ENCODE measurements at places on chromosomes 11 and 22. TPM values are rescaled to one million over a fixed set of nuclear protein-coding genes. Genes with fewer than 3 reads are reported as not detected.
A peak's percentile ranks its signal among the peaks of the same experiment; 100 is the strongest.

GRCh38 chr11:88357323-88358039, 19.9 kb upstream of the CTSC start:
- H3K27ac ChIP-seq, result peak overlapping the region; percentile 17
- no peaks in the 10 kb centered on the region for H3K27me3 ChIP-seq
- H3K4me3 ChIP-seq, result no peak overlapping the region
- H3K4me1 ChIP-seq, result no peaks in the 10 kb centered on the region
- no peak for DNase-seq

GRCh38 chr11:37527545-37527944, 929.5 kb upstream of the RAG2 start:
- no peak for DNase-seq
- no peaks in the 10 kb centered on the region for H3K36me3 ChIP-seq
- H3K4me3 ChIP-seq, result no peak overlapping the region

DNA sequence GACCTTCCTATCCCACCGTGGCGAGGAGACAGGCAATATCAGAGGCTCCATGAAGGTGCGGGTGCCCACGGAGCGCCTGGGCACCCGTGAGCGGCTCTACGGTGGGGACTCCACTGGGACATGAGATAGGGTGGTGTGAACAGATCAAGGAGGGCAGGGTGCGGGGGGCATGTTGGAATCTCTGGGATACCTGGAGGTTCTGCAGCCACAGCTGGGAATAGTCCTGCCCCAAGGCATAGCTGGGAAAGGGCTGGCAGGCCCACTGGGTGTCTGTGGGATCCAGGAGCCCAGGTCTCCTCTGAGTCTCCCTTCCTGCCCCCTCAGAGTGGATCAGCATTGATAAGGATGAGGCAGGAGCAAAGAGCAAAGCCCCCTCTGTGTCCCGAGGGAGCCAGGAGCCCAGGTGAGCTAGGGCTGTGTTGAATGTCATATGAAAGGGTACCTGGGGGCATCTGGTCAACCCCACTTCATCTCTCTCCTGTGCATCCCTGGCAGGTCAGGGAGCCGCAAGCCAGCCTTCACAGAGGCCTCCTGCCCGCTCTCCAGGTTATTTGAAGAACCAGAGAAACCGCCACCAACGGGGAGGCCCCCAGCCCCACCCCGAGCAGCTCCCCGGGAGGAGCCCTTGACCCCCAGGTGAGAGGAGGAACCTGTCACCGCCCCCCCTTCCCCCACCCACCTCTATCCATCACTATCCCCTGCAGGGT, 8.5 kb downstream of the PHOX2A start:
- no peaks in the 10 kb centered on the region for H3K36me3 ChIP-seq
- peaks cover under 1% of the 10 kb centered on the region for H3K27me3 ChIP-seq
- no peak overlapping the region for H3K4me3 ChIP-seq

DNA sequence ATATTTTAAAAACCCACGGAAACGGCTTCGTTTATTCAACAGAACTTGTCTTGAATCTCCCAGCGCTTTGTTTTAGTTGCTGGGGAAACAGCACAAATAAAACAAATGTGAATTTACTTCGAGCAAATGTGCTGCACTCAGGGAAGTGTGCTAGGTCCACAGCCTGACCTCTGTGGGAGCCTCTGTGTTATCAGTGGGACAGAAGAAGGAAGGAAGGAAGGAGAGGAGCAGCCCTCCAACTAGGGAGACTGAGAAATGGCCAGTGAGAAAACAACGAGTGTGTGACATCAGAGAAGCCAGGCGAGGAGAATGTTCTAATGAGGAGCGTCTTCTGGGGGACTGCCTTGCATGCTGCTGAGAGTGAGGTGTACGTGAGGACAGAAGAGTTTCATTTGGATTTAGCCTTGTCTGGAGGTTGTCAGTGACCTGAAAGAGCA, 42.7 kb downstream of the PPP6R3 start:
- no peaks in the 10 kb centered on the region for H3K36me3 ChIP-seq
- DNase-seq, result peak; percentile 21
- H3K4me1 ChIP-seq, result peaks cover 100% of the 10 kb centered on the region
- no peak overlapping the region for H3K27ac ChIP-seq
- H3K27me3 ChIP-seq, result no peaks in the 10 kb centered on the region
- H3K4me3 ChIP-seq, result no peak overlapping the region

DNA sequence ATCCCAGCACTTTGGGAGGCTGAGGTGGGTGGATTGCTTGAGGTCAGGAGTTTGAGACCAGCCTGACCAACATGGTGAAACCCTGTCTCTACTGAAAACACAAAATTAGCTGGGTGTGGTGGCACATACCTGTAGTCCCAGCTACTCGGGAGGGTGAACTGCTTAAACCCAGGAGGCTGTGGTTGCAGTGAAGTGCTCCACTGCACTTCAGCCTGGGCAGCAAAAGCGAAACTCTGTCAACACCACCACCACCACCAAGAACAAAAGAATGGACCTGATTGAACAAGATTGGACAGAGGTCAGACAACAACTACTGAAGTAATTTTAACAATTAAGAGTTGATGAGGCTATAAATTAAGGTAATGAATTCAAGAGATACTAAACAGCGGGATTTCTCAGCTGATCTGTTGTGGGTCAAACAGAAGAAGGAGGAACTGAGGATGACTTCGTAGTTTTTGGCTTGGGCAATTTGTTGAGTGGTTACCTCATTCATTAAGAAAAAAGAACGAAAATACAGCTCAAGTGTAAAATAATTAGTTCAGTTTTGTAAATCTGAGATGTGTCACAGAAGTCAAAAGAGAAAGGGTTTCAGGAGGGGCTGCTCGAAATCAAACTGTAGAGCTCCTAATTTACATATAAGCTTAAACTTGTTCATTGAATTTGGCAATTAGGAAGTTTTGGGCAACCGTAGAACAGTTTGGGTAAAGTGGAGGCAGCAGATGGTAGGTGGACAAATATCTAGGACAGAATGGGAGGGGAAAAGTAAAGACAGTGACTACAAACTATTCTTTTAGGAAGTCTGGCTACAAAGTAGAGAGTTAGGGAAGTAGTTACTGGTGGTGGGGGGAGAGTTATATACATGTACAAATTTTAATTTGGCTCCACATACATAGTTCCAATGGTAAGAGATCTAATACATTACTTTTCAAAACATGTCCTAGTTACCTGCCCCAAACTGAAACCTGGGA, 4.5 kb downstream of the IL18 start:
- H3K4me1 ChIP-seq, result no peaks in the 10 kb centered on the region
- H3K27ac ChIP-seq, result no peak overlapping the region
- DNase-seq, result no peak
- no peaks in the 10 kb centered on the region for H3K36me3 ChIP-seq
- H3K4me3 ChIP-seq, result no peak overlapping the region
- H3K27me3 ChIP-seq, result no peaks in the 10 kb centered on the region

GRCh38 chr11:91825777-91826176, 398.8 kb upstream of the FAT3 start:
- H3K4me1 ChIP-seq, result no peaks in the 10 kb centered on the region
- H3K36me3 ChIP-seq, result no peaks in the 10 kb centered on the region
- H3K27ac ChIP-seq, result no peak overlapping the region
- H3K27me3 ChIP-seq, result no peaks in the 10 kb centered on the region
- no peak overlapping the region for H3K4me3 ChIP-seq

DNA sequence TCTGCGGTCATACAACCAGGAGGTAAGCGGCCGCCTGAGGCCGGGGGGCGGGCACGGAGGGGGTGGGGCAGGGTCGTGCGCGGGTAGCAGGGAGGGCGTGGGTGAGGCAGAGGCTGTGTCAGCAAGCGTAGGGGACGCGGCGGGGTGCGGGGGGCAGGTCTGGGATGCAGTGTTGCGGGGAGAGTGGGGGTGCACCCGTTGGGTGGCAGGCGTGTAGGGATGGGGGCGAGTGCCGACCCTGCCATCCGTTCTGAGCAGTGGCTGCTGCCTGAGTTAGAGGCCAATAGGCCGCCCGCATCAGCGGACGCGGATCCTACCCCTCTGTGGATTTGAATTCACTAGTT, 1.4 kb downstream of the RIC8A start:
- H3K4me3 ChIP-seq, result peak overlapping the region; percentile 83
- peak overlapping the region; percentile 98 for H3K27ac ChIP-seq
- no peaks in the 10 kb centered on the region for H3K27me3 ChIP-seq
- DNase-seq, result no peak

Gene APOL6
- total RNA-seq, result 14.0 TPM

Gene CSNK2A3
- total RNA-seq, result 0.74 TPM

Gene MAP6
- 7.2 TPM for total RNA-seq

Gene SLC37A2
- total RNA-seq, result 10.5 TPM
